D721Med (cell line): ENCODE measurements at places on chromosomes 6 and 20.

DNA sequence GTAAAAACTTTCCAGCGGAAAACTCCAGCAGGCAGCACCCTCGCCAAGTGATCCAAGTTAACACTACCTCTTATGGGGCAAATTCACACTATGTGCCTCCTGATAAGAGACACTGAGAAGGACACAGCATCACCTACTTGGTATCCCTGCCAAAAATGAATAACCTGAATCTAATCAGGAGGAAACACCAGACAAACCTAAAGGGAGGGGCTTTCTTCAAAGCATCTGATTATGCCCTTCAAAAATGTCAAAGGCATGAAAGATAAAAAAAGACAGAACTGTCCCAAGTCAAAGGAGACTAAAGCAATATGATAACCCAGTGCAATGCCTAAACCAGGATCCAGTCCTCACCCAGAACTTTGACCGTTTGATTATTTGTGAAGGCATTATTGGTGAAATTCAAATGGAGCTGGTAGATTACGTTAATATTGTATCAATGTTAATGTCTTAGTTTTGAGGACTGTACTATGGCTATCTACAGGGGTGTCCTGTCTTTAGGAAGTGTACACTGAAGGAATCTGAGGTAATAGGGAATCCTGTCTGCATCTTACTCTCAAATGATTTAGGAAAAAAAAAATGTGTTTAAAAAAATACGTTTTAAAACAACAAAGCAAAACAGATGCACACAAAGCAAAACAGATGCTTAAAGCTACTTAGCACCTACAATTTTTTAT, 8.3 kb downstream of the TBC1D7 start:
- no peak for DNase-seq

GRCh38 chr6:53239526-53239925, 90.9 kb upstream of the GCM1 start:
- no peak for DNase-seq

GRCh38 chr20:12386821-12387220, 469.1 kb downstream of the BTBD3 start:
- no peak for DNase-seq

DNA sequence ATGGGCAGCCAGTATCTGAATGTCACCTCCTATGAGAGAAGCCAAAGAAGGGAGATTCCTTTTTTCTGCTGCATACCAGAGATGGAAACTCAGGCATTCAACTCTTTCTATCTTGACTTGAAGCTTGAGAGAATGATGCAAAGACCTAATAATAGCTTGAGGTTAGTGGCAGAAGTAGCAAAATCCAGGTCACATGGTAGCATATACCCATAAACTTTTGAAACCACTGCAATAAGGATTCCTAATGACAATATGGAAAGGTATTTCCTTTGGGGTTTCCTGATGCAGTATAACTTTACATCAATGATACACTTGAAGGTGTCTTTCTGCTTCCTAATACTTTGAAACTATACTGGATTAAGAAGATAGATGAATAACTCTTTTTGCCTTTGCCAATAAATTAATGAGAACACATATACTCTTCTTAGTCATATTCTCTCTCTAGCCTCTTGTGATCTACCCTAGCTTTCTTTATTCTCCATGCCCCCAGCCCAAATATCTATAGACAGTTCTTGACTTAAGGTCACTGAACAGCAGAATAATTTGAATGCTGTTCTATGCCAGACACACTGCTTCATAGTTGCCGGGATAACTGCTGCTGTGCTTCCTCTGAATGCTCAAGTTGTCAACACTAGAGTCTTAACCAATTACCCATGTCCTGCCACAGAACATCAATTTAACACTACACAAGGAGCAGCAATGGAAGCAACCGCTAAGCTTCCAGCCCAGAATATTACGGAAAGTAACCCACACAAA, 155.5 kb upstream of the SIM1 start:
- no peak for DNase-seq

DNA sequence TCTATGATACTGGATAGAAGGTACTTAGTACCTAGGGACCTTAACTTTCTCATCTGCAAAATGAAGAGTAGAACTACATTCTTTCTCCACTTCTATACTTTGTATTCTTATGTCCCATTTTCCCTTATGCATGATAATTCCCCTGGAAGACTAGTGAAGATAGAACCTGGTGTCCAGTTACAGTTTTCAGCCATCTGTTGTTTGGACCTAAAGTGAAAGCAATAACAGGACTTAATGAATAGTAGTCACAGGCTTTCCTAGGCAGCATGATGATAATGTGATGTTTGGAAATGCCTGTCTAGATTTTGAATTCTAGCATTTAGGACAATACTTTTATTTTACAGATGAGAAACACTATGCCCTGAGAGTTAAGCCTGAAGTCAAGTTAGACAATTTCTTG, 153.8 kb downstream of the RIMS1 start:
- no peak for DNase-seq

- DNase-seq = no peak
These were observed 3.7 kb upstream of the ARMH2 start for GRCh38 chr6:24802271-24803059.

DNA sequence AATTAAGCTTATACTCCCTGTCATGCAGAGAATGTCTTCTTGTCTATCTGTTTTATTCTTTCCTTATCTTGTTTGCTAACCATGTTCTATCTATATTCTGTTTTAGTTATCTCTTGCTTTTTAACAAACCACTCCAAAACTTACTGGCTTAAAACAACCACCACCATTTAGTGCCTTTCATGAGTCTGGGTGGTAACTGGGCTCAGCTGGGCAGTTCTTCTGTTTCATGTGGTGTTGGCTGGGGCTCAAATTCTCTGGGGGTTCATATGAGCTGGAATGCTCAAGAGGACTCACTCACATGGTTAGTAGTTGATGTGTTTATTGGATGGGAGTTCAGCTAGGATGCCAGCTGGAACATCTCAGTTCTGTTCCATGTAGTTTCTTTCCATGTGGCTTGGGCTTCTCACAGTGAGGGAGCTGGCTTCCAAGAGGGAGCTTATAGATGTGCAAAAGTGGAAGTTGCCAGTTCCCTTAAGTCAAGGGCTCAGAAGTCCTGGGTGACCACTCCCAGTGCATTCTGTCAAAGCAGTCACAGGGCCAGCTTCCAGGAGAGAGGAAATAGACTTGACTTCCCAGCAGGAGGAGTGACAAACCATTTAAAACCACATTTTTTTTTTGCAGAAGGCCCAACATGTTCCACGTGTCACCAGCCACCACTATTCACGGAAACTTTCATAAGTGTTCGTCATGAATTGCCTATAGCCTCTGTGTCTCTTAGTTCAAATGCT, 70.4 kb downstream of the PLCB4 start:
- DNase-seq = no peak

GRCh38 chr20:35039846-35040489, 52.6 kb downstream of the TRPC4AP start:
- DNase-seq = no peak

DNA sequence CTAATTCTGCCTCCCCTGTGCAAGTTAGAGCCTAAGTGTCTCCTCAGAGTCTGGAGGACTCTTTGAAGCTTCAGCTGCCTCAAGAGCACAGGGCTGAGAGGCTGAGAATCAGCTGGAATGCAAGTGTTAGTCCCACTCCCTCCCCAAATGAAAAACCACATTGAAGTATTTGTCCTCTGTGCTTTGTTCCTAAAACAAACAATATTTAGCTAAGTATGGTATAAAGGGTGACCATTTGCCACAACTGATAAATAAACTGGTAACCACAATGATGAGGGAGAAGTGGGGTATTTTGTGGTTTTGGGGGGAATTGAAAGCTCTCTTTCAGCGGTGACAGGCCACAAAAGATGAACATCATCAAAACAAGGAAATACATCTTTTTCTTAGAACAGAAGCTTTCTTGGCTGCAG, 91.7 kb upstream of the HDDC2 start:
- no peak for DNase-seq

- no peak for DNase-seq
These were observed 74.6 kb downstream of the RPP40 start for GRCh38 chr6:4929097-4929718.

DNA sequence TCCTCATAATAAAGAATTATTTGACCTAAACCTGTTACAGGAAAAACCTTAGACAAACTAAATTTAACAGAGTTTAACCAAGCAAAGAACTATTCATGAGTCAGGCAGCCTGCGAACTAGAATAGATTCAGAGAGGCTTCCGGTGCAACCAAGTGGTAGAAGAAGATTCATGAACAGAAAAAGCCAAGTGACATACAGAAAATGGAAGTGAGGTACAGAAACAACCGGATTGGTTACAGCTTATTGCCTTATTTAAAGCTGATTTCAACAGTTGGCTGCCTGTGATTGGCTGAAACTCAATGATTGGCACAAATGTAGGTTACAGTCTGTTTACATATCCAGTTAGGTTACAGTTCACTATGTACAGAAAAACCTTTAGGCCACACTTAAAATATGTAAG, 10.1 kb downstream of the PPP1R3G start:
- DNase-seq = no peak

GRCh38 chr6:146670161-146670560, 71.4 kb downstream of the ADGB start:
- no peak for DNase-seq

DNA sequence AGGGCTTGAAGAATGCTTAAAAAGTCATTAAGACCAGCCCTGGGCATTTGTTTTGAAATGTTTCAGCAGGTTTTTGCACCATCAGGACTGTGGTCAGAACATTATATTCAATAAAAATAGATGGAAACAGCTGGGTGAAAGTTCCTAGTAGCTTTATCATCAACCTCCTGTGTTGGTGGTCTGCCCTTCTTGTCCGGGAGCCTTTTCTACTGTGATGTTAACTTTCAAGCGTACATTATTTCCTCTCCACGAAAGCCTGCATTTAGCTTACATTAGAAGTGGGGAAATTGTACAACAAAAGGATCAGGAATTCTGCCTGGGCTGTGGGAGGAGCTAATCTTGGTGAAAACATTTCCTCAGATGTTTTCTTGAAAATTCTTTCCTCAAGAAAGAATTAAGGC, 71.1 kb downstream of the LAMA4 start:
- no peak for DNase-seq

GRCh38 chr20:48012401-48012974, 227.2 kb upstream of the SULF2 start:
- no peak for DNase-seq

GRCh38 chr6:96563853-96564252, 925 bp downstream of the FHL5 start:
- DNase-seq = no peak

- no peak for DNase-seq
These were observed 281.2 kb upstream of the JARID2 start for GRCh38 chr6:14964556-14965270.

GRCh38 chr6:40986364-40986763, 52.7 kb downstream of the UNC5CL start:
- DNase-seq = no peak

- no peak for DNase-seq
These were observed 15.0 kb upstream of the TRAM2 start for GRCh38 chr6:52591832-52592231.

GRCh38 chr6:97449444-97449966, 166.5 kb upstream of the MMS22L start:
- no peak for DNase-seq

- no peak for DNase-seq
These were observed 136.1 kb downstream of the EYA4 start for GRCh38 chr6:133377219-133377618.

DNA sequence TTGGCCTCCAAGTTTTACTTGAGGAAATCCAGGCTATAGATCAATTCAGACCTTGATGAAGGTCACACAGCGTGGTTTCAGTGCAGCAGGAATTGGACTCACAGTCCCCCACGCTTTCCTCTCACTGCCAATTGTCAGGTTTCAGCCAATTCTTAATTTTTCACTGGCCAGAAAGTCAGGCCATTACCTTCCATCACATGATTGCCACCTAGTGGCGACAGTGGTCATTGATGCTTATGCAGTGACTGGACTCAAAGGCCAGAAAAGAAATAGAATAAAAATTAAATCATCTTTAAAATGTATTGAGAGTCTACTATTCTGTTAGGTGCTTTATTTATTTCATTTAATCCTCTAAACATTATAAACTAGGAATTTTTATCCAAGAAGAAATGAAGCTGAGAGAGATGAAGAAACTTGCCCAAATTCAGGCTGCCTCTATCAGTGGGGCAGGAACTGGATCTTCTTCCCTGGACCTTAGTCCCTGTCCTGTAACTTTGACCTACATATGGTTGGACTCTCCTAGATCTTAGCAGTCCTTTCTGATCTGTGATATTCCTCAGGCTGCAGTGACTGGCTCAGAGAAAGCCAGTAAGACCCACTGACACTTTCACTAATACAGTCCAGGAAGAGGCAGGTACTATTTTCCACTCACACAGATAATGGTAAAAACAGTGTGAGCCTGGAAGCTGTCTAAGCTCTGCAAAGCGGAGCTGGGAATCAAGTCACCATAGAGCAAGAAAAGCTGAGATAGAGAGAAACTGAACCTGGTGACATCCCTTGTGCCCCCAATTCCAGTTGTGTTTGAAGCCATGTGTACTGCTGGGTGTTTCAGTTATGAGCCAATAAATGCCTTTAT, 133.3 kb downstream of the ELOVL4 start:
- DNase-seq = no peak

GRCh38 chr6:81612136-81612535, 140.3 kb downstream of the TENT5A start:
- DNase-seq = no peak

DNA sequence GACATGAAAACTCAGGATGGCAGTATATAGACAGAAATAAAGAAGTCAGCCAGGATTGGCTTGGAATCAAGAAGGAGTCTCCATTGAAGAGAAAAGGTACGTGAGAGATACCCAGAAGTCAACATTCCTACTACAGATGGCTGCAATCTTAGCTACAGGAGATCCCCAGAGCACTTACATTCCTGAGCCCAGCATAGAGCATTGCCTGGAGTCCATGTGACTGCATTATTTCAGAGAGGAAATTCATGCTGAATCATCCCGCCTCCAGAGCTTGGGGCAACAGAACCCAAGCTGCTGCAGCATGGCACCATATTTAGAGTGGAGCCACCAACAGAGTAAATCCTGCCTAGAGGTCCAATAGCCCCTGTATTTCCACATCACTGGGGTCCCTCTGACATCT, 125.0 kb upstream of the GRIK2 start:
- DNase-seq = no peak

GRCh38 chr6:9398767-9399373, 963.5 kb upstream of the SLC35B3 start:
- no peak for DNase-seq

DNA sequence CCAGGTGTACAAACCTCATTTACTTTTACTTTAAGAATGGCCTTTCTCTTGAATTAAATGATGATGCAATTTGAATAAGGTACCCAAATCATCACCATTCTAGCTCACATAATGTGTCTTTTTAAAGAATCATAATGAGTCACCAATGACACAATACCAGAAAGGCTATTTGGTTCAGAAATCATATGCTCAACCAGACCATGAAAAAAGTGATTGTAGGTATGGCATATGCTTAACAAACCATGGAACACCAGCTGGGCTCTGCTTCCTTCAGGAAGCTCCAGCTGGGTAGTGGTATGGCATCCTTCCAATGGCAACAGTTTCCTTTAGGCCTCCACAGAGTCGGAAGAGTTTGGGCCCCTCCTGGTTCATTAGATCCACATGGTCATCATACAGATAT, 128.2 kb downstream of the FRK start:
- no peak for DNase-seq
